ENCODE measurements at places on chromosomes 13 and 19.
A peak's percentile ranks its signal among the peaks of the same experiment; 100 is the strongest.

GRCh38 chr19:48720251-48720612, 707 bp upstream of the MAMSTR start:
- no peak for DNase-seq

- no peak for DNase-seq
Observed at GRCh38 chr19:960020-960419, 24.1 kb upstream of the WDR18 start.

- DNase-seq: no peak
Observed at GRCh38 chr13:67416047-67416925, 186.2 kb upstream of the PCDH9 start.

GRCh38 chr13:46712524-46712923, 84.4 kb downstream of the ESD start:
- DNase-seq: no peak

- DNase-seq: no peak
Observed at GRCh38 chr13:90605664-90606063, 741.8 kb upstream of the MIR17HG start.

- DNase-seq: no peak
Observed at GRCh38 chr13:94317063-94317491, 162.4 kb downstream of the DCT start.

- no peak for DNase-seq
Observed at GRCh38 chr13:32277839-32278238, 37.3 kb downstream of the ZAR1L start.

- DNase-seq: no peak
Observed at GRCh38 chr13:41064493-41064892, 3.2 kb downstream of the WBP4 start.

DNA sequence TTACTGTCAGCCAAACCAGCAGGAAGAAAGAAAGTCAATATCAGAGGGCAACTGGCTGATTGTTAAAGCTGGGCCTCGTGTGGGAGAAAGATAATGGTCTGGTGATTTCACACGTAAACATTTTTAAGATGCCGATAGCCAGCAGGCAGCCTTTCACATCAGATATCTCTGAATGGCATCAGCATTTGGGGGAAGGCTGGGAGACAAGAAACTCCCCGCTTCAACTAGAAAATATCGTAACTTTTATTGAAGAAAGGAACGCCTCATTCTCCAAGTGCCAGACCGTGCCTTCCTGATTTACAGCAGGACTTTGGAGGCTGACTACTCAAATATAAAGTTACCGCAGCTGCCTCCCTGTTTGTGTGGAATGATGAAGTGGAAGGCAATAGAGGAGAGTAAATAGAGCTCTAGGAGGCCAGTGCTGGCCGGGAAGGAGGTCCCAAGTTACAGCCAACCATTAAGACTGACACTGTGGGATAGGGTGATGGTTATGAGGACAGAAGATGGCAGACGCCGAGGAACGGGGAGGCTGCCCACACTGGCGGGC, 284.3 kb upstream of the MAB21L1 start:
- no peak for DNase-seq

GRCh38 chr13:48906200-48906599, 69.5 kb upstream of the FNDC3A start:
- DNase-seq: no peak

DNA sequence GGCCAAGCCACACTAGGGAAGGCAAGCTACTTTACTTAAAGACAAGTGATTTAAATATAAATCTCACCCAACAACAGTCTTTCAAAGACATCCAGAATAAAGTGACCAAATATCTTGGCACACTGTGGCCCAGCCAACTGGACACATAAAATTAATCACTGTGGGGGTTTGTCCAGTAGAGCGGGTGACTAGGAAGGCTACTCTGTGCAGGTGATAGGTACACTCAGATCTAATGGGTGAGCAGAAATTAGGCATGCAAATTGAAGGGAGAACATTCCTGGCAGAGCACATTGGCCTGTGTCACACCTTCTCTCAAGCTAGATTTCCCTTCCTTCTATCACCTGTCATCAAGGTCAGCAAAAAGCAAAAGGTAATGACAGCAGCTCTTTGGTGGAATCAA, 23.4 kb upstream of the CYSLTR2 start:
- DNase-seq: no peak

DNA sequence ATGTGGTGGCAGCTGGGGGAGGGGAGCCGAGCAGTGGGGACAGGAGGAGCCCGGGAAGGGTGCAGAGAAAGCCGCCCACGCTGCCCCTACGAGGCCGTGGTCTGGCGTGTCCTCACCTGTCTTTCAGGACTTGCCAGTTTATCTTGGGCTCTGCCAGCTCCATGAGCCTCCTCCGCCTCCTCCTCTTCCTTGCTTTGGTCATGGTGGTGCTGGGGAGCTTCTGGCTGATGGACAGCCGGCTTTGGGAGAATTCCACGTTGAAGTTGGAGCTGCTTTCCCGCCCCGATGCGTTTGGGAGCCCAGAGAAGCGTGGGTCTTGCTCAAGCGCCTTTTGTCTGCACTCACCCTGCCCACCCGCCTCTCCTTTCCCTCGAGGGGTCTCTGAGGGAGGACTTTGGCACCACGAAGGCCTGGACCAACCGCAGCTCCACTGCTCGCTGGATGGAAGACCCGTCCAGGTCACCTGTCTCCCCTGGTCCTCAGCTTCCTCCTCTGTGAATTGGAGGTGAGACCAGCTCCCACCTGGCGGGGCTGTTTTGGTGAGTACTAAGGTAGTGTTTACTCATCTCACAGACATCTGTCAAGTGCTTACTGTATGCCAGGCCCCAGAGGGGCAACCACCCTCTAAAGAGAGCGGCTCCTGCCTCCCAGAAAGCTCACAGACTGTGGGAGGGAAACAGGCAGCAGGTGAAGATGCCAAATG, 29.7 kb upstream of the MIER2 start:
- DNase-seq: peak; percentile 62

DNA sequence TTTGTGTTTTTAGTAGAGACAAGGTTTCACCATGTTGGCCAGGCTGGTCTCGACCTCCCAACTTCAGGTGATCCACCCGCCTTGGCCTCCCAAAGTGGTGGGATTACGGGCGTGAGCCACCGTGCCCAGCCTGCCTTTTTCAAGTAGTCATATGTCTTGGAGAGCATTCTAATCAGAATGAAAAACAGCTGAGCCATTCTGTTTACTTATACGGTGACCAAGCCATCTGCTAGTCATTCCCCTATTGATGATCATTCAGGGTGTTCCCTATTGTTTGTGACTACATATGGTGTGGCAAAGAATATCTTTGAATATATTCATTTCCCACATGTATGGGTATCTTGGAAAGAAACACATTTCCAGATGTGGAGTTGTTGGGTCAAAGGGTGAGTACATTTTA, 17.2 kb downstream of the BLOC1S3 start:
- no peak for DNase-seq

DNA sequence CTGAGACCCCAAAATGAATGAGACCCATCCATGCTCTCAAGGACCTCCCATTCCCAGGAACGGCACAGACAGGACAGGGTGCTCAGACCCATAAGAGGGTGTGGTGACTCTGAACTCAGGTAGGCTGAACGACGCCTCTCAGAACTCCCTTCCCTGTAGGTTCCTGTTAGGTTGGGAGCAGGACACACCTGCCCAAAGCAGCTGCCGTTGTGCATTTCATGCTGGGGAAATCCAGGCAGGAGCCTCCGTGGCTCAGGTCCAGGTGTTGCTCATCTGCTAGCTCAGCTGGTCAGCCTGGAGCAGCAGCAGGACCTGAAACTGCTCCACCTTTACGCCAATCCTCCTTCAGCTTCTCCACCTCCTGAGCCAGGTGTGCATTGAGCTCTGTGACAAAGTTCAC, 19.1 kb upstream of the TEX101 start:
- no peak for DNase-seq

GRCh38 chr19:21698215-21698614, 69.2 kb downstream of the ZNF100 start:
- no peak for DNase-seq

GRCh38 chr19:16847430-16847829, 18.2 kb downstream of the SIN3B start:
- no peak for DNase-seq

- DNase-seq: no peak
Observed at GRCh38 chr13:30276178-30276577, 31.2 kb downstream of the KATNAL1 start.

GRCh38 chr19:33670398-33670797, 48.6 kb downstream of the CHST8 start:
- peak; percentile 27 for DNase-seq

DNA sequence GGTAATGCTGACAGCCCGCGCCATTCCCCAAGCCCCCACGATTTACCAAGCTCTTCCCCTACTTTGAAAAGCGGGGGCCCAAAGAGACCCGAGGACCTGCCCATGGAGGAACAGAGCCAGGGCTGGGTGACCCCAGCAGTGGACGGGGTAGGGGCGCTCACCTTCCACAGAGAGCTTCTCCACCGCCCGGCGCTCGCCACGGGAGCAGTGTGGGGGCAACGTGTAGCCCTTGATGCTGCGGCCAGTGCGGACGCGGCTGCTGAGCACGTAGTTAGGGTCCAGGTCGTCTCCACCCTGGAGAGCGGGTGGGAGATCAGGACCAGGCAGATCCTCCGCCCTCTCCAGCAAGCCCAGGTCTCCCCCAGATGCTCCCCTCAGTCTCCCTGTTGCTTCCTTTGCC, 7.4 kb downstream of the CKM start:
- DNase-seq: no peak

DNA sequence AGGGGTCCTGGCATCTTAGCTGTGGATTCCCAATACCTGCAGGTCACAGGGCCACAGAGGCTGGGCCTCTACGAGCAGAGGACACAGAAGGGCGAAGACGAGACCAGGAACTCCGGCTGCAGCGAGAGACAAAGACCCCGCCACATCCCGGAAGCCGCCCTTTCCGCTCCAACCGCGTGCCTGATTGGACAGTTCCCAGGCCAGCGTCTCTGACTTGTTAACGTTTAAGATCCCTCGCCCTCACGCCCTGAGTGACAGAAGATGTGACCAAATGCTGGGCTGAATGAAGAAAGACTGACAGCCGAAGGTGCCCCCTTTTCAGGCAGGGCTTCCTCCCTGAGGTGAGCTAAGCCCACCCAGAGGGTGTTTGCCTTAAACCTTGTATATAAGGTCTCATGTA, at the start of gene ZNF98:
Gene ZNF98 (minus strand): TSS at position 136 of the 400 bp plus-strand sequence. CDS start 122 bp downstream, at position 14.
- DNase-seq: no peak

GRCh38 chr19:34490141-34490766, 8.7 kb downstream of the WTIP start:
- DNase-seq: no peak

DNA sequence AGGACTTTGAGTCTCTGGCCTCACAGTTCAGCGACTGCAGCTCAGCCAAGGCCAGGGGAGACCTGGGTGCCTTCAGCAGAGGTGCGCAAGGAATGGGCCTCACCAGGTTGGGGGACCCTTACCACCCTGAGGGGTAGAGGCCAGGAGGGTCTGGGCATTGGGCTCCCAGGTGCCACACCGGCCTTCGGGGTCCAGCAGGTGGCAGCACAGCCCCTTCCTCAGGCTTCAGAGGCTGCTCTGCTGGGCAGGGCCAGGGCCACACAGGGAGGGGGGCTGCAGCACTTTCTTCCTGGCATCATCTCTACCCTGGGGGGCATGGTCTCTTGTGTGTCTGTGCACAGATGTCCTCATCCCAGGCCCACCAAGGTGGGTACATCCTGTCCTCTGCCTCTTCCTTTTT, 12.9 kb downstream of the PIN1 start:
- DNase-seq: no peak

DNA sequence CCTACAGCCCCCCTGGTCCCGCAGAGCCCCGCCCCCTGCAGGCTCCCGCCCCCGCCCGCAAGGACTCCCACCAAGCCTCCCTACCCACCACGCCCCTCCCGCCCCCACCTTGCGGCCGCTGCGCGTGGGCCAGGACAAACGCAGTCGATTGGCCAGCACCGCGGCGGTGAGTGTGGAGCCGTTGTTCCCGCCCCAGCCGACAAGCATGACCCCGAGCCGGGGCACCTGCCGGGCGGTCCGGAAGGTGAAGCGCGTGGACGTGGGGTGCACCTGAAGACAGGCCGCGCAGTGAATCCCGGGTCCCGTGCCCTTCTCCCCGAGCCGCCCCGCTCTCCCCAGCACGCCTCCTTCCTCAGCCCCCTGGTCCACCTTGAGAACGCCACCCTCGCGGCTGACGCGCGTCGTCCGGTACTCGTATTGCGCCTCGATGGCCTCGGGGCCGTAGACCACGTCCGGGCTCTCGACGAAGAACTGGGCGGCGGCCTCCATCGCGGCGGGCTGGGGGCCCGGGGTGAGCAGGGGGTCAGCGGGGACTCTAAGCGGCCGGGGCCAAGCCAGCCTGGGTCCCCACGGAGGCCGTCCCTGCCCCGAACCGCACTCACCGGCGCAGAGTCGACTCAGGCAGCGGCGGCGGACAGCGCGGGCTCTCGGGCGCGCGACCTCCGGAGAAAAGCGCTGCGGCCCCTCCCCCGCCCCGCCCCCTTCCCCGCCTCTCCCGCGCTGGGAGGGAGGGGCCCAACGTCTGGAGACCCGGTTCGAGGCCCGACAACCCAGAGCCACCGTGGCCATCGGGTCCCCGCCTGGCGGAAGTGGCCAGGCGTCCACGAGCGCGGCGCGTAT, at the start of gene ISYNA1:
Gene ISYNA1 (minus strand): TSS at position 643 of the 840 bp plus-strand sequence. CDS start 154 bp downstream, at position 489.
- no peak for DNase-seq

DNA sequence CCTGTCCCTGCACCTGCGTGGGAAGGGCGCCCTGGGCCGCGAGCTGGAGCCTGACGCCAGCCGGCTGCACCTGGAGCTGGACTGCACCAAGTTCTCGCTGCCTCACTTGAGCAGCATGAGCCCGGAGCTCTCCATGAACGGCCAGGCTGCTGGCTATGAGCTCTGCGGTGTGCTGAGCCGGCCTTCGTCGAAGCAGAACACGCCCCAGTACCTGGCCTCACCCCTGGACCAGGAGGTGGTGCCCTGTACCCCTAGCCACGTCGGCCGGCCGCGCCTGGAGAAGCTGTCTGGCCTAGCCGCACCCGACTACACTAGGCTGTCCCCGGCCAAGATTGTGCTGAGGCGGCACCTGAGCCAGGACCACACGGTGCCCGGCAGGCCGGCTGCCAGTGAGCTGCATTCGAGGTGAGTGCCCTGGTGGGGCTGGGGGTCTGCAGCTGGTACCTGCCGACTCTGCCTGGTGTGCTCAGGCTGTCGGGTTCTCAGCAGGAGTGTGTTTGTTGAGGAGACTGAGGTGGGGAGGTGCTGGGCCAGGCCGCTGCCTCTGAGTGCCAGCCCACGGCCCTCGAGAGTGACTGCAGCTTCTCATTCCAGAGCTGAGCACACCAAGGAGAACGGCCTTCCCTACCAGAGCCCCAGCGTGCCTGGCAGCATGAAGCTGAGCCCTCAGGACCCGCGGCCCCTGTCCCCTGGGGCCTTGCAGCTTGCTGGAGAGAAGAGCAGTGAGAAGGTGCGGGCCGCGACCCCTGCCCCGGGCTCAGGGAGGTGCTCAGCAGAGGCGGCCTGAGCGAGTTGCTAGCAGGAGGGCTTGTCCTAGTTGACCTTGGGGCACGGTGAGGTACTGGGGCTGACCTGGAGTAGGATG, 19.5 kb downstream of the PLEKHJ1 start:
- DNase-seq: no peak

DNA sequence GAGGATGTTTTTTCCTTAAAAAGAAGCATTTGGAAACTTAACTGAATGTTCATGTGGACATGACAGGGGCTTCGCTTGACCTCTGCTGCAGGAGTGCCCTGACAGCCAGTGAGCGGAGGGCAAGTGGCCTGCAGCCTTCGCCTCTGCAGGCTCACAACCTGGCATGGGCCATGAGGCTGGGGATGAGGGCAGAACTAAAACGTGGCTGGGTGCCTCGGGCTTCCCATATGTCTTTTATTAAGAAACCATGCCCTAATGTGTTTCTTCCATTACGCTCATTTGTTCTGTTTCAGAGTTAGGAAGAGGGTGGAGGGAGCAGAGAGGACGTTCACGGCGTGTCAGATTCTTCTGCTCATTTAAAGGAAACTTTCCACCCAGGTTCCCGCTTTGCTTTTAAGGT, 2.9 kb downstream of the ARHGEF7 start:
- DNase-seq: no peak

GRCh38 chr13:77511552-77511951, 24.0 kb upstream of the SCEL start:
- no peak for DNase-seq
